ENCODE measurements at places on chromosomes 3 and 15.

GRCh38 chr3:29581311-29581710 is 300.4 kb downstream of the RBMS3 start:
- no peak for DNase-seq

DNA sequence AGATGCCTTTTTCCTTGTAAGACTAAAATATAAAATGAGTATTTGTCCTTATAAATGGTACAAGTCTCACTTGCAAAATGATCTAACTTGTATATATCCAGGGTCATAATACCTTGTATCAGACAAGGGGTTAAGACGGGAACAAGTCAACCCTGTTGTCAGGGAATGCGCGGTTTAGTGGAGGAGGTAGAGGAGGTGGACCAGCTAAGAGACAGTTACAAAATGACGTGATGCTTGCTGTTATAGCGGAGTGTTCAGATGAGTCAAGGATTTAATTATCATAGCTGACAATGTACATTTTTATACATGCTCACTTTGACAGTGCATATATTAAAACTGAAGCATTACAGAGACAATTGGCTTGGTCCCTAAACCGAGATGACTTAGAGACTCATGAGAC is 26.8 kb upstream of the KLHL25 start:
- no peak for DNase-seq

DNA sequence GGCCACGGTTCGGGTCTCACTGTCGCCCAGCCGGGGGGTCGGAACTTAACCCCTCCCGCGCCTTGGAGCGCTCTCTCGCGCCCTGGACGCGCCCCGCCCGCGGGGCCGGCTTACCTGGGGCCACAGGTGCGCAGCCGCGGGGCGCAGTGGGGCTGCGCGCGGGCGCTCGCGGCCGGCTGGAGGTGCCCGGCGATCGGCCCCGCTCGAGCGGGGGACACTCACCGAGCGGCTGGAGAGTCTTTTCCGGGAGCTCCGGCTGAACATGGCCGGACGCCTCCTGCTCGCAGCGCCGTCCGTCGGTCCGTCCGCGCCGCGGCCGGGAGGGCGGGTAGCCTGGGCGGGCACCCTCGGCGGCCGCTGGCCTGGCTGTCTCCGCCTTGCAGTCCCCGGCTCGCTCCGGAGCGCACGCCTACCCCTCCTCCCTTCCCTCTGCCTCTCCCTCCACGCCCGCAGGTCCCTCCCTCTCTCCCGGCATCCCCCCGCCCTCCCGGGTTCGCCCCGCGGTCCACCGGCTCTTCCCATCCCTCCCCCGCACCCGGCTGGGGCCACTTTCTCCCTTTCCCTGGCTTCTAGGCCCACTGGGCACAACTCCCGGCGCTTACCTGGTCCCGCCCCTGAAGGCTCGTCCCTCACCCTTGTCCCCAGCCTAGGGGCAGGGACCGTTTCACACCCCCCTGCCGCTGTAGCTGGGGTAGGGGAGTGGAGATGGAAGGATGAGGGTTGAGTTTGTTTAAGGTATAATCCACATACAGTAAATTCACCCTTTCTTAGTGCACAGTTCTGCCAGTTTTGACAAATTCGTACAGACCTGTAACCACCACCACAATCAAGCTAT is 220.1 kb upstream of the PRICKLE2 start:
- DNase-seq = no peak

DNA sequence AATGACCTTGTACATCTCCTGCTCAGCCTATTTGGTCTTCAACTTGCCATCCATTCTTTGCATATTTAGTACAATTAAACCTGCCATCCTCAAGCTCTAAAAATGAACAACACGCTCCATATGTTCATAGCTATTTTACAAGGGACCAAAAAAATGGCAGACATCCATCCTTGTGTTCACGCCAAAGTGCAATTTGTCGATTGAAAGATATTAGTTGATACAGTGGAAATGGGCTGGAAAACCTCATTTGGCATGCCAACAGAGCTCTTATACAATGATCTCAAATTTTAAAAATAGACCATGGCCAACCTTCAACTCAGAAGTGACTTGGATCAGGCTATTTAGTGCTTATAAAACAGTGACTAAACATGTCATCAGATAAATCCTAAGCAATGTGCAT is 413.6 kb upstream of the ARL6 start:
- no peak for DNase-seq

- DNase-seq = no peak
Observed at GRCh38 chr3:171543759-171544300, 83.6 kb upstream of the TNIK start.

- DNase-seq = no peak
Observed at GRCh38 chr3:143329567-143330211, 210.1 kb downstream of the CHST2 start.

Data from stimulated activated CD8-positive, alpha-beta memory T cell treated with anti-CD3 and anti-CD28 coated beads, Interleukin-12 subunit alpha, Interleukin-12 subunit beta, amount 100 ng/mL, for 1 hour (primary cell).